NCI-H2107 (cell line): ENCODE measurements at places on chromosomes 3 and 15.

GRCh38 chr3:4675704-4676103, 182.6 kb downstream of the ITPR1 start:
- DNase-seq, result no peak

DNA sequence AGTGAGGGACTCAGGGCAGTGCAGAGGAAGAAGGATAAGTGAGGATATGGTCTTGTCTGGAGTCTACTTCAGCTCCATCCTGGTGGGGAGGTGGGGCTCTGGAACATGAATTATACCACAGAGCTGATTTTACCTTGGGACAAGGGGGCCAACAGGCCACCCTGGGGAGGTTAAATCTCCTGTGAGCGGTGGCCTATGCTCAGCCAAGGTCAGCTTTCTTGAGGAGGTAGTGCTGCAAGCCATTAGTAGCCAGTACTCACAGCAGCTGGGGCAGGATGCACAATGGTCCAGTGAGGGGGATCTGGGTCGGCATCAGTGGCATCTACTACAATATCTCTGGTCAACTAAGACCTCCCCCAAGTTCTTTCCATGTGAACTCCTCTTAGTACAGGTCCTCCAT, 49.7 kb downstream of the XYLB start:
- DNase-seq, result no peak

GRCh38 chr15:95113041-95113440, 881.7 kb downstream of the MCTP2 start:
- DNase-seq, result no peak

- no peak for DNase-seq
These were observed 231.4 kb downstream of the CDIN1 start for GRCh38 chr15:36810656-36811449.

DNA sequence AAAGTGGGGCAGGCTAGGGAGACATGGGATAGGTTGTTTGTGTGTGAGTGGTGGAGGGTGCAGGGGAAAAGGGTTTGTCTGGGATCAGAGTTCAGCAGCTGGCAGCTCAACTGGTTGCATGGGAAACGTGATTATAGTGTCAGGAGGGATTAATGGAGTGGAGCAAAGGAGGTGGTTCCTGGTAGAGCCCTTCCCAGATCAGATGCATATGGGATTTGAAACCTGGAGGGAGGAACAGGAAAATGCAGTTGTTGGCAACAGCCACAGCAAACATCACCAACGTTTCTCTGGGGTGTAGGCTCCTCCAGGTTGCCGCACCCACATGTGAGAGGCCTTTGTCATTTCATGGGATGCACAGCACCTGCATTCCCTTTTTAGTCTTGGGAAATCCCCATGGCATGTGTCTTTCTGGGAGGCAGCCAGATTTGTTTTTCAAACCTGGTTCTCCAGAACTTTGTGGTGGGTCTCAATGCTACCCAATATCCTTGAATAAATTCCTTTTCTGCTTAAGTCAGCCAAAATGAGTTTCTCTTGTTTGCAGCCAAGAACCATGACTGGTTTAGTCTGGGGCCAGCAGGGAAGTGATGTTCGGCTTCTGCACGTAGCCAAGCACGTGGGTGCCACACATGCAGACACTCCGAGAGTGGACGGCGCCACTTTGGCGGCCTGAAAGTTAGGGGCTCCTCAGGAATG, 61.3 kb downstream of the BDH1 start:
- no peak for DNase-seq

DNA sequence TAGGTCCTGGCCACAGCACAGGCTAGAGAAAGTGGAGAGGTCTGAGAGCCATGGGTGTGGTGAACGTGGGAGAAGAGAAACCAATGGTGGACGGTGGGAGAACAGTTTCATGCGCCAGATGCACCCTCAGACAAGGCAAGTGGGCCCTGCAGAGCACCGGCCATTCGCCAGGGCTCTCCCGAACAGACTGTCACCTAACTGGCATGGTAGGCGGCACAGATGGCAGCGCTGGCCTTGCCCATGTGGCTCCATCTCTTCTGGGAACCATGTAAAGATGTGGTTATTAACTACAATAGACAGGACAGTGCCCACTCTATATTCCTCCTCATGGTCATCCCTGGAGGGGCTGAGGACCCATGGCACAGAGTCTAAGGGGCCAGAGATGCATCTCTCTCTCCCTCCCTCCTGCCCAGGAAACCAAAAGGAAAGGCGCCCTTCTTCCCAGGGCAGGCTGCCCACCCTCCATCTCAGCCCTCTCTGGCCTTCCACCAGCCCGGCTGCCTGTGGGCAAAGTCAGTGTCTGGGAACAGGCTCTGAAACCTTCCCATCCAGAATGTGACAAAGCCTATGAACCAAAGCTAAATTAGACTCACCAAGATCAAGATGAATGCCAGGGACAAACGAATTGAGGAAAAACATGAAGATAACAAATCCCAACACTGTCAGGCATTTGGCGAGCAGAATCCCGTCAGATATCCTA, 147.8 kb downstream of the OCA2 start:
- no peak for DNase-seq

GRCh38 chr3:81859524-81859923, 98.1 kb upstream of the GBE1 start:
- DNase-seq, result no peak

DNA sequence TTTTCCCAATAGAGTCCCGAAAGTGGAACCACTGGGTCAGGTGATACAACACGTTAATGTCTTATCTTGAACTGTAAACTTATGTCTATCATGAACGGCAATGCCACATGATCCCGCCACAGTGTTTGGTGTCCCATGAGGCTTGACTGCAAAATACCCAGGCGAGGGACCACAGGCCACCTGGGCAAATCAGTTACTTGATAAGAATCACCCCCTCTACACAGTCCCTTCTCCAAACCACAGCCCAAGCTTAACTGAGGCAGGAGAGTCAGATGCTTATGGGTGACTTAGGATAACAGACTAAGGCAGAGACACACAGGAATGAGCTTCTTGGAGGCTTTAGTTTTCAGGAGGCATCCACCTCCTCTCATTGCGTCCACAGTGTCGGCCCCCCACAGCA, 42.9 kb upstream of the SNRPA1 start:
- no peak for DNase-seq

DNA sequence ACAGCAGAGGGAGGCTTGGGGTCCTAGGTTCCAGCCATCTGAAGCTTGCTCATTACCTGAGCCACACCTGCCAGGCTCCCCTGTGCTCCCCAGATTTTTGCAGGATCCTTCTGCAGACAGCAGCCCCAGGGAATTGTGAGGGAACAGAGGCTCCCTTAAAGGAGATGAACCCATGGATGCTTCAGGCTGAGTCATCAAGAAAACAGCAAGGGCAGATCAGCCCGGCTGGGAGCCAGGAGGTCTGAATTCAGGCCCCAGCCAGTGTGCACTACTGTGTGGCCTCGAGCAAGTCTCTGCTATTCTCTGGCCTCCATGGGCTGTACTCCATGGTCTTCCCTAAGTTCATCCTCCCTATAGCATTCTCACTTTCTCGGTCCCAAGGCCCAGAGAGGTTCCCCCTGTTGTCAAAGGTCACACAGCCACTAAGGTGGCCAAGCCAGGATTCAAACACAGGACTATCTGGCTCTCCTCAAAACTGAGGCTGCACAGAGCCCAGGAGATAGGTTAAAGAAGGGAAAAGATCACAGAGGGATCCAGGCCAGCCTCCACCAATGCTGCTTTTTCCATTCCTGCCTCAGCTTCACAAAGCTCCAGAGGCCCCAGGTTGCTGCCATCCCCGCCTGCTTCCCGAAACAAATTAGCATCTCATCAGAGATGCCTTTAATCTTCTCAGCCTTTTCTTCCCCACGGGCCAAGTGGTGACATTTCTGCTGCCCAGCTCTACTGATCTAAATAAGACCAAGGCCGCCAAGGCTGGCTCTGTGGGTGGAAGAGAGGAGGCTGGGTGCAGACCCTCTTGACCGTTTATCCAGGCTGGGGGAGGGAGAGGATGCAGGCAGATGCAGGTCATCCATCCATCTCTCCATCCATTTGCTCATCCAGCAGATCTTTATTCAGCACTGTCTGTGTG, 21.2 kb upstream of the GRIP2 start:
- no peak for DNase-seq

- DNase-seq, result no peak
These were observed 257.2 kb upstream of the TPRG1 start for GRCh38 chr3:188914552-188914951.

DNA sequence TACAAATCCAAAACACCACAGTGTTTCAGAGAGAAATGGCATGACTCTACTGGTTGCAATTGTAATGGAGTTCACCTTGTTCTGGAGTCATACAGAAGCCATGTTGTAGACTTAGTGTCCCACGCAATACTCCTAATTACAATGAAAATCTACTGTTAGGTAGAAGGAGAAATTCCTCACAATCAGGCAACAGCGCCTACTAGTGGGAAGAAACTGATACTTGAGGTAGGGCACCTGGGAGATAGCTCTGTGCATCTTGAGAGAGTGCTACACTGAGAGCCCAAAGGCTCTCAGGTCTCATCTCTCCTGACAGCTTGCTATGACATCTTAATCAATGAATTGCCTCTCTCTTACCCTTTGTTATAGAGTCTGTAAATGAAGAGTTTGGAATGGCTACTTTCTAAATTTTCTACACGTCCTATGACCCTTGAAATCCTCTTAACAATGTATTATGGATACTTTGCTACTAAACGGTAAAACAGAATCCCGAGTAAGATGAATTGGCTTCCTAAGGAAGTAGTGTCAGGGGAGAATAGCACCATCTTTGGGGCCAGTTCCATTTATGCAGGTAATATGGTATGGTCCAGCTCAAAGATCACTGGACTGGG, 422.7 kb upstream of the TPRG1 start:
- DNase-seq, result no peak

- DNase-seq, result peak; percentile 31
These were observed 305.9 kb downstream of the CACNA2D3 start for GRCh38 chr3:54427941-54428871.

DNA sequence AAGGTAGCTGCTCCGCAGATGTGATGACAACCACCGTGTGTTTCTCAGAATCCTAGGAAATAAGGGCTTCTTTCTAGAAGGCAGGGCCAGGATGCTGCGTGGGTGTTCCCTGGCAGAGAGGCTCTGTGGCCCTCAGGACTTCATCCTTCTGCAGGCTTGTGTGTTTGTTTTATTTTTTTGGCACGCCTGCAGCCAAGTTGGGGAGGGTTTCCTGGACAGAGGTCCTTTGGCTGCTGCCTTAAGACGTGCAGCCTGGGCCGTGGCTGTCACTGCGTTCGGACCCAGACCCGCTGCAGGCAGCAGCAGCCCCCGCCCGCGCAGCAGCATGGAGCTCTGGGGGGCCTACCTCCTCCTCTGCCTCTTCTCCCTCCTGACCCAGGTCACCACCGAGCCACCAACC, at the start of gene CLEC3B:
Gene CLEC3B (plus strand): TSS at position 266 of the 400 bp plus-strand sequence. CDS start 60 bp downstream, at position 326.
- DNase-seq, result no peak

GRCh38 chr3:107235928-107236315, 141.3 kb upstream of the CCDC54 start:
- DNase-seq, result peak; percentile 65

- DNase-seq, result no peak
These were observed 226.9 kb downstream of the ADAMTS9 start for GRCh38 chr3:64460877-64461276.

DNA sequence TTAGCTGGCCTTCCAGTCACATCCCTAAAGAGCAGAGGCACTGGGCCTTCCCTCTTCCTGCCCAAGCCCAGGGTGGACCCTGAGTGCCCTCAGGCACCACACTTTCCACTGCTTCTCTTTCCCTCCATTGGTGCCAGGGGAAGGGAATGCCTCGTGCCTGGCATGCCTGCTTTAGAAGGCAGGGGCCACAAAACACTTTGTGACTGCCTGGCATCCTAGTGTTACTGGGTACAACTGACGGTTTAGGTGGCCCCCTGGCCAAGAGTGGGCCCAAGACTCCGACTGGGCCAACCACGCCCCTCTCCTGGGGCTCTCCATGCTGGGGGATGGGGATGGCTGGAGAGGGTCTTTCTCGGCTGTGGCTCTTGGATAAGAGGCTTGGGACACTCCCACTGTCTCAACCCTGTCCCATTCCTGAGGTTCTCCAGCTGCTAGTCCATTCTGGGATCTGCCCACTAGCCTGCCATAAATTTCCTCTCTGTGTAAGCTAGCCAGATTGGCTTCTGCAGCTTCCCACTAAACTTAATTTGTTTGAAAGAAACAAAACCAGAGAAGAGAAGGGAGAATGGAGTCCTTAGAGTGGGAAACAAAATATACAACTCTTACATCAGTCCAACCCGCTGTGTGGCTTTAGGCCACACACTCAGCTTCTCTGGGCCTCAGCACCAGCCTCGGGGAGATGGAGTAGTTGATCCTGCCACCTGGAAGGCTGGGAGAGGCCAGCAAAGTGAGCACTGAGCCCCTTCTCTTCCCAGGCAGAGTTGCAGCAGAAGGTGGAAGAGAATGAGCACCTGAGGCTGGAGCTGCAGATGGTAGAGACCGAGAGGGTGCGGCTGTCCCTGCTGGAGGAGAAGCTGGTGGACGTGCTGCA, 24.1 kb upstream of the GP9 start:
- DNase-seq, result no peak

DNA sequence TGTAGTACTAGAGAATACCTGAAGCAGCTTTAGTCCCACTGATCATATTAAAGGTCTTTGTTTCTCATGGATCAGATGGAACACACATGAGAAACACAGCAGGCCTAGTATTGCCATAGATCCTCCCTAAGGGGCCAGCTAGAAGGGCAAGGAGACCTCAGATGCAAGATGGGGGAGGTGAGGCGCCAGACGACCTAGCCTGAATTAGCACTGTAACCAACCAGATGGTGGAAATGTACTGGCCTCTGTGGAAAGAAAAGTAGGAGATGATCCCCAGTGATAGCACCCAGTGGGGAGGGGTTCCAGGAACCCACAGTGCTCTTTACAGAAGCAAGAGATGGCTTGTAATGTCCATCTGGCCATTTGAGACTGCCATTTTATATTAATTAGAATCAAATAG, 138.2 kb upstream of the ZNF385D start:
- no peak for DNase-seq

DNA sequence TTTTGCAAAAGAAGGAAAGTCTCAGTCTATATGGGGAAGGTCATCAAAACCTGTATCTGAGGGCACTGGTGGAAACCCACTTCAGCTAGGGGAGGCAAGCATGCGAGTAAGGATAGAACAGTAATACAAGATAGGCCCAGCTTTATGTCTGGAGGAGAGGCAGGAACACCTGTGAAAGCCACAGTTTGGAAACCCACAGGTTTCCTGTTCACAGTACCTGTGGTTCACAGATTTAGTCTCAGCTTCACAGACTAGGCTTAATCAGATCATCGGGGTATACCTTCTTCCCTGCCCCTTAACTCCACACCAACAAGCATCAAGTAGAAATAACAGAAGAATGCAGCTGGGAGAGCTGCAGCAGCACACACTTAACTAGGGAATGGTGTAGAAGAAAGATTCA, 36.2 kb downstream of the C2CD4B start:
- no peak for DNase-seq

- DNase-seq, result no peak
These were observed 31.5 kb upstream of the FBLN2 start for GRCh38 chr3:13517253-13517977.

DNA sequence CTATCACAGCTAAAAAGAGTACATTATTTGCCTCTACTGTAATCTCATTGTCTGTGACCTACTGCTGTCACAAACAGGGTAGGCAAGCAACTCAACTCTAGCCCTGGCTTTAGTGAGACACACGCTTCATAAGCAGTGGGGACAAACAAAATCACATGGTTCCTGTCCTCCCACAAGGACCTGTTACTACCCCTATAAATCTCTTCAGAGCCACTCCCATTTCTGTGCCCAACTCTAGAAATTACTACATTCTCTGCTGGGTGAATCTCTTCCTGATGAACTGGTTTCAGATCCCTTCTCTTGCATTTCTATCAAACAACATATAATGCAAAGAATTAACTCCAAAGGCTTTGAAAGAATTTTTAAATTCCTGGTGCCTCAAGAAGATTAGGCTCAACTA, 117.3 kb downstream of the DMXL2 start:
- DNase-seq, result no peak

- DNase-seq, result no peak
These were observed 118.7 kb downstream of the NUP210 start for GRCh38 chr3:13301286-13301987.

GRCh38 chr3:135491491-135492205, 473.9 kb upstream of the PPP2R3A start:
- DNase-seq, result no peak
